Uterus (tissue), 4 donors: ENCODE measurements at places on chromosomes 12 and 14.

DNA sequence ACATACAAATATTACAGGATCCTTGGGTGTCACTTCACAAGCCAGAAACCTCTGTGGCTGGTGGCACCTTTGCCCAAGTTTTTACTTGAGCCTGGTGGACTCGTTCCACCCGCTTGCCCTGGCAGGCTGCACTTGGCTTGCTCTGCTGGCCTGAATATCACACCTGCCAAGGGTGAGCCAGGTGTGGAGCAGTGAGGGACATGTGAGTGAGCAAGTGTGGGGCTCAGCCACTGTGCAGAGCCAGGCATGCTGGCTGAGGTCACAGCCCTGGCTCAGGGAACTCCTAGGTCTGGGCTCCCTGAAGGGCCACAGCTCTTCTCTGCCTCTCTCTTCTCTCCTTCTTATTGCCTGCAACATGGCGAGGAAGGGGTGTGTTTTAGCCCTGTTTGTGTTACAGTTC is 82.0 kb downstream of the SLC16A7 start:
- DNase-seq, result no peak

- no peak for DNase-seq
Measured at GRCh38 chr12:15151161-15152091, 69.8 kb downstream of the RERG start.

DNA sequence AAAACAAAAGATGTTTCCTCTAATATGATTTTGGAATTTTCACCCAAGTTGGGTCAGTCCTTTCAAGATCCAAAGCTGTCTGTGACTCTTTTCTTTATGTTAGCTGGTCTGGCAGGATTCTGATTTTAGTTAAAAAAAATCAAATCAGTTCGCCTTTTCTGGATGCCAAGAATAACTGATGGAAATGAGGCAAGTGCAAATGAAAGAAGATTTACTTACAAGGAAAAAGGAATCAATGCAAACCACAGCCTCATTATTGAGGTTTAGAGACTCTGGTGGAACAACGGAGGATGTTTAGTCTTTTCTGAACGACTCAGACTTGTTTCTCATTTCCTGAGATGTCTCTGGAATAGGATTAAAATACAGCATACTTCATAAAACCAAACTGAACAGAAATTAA is 117.0 kb upstream of the DYRK2 start:
- no peak for DNase-seq

GRCh38 chr12:71639341-71639760 is 24.3 kb downstream of the ZFC3H1 start:
- no peak for DNase-seq

DNA sequence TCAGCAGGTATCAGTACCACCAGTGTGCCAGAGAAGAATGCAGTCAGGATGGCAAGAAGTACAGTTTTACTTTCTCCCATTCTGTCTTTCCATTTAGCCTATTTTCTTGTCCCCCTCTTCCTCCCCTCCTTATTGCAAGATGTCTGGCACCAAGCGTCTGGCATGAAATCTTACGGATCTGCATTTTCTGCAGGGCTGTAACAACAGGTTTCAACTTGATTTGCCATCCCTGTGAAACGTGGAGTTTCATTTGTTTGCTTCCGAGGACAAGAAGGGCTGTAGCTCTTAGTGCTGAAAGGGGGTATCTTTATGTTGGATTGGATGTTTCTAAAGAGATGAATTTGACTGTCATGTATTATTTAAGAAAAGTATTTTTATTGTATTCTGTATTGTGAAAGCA is 1110.6 kb downstream of the BCL11B start:
- no peak for DNase-seq

DNA sequence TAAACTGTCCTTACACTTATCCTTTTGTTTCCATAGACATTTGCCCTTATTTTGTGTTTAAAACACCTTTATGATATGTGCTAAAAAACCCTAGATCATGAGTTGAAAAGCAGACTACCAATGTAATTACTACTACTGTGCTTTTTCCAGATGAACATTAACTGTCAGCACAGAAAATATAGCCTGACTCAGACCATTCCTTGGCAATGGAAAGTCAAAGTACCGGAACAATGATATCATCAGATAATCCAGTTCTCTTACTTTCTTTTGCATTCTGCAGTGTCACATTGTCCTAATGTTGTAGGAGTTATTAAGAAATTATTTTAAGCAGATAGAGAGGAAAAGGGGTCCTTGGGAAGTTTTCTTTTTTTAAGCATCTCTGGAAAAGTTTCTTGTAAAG is 1189.0 kb upstream of the FLRT2 start:
- DNase-seq, result no peak

- peak; percentile 28 for DNase-seq
Measured at GRCh38 chr12:16012117-16012516, 101.0 kb downstream of the DERA start.

- no peak for DNase-seq
Measured at GRCh38 chr14:70189456-70190077, 816 bp upstream of the SLC8A3 start.

DNA sequence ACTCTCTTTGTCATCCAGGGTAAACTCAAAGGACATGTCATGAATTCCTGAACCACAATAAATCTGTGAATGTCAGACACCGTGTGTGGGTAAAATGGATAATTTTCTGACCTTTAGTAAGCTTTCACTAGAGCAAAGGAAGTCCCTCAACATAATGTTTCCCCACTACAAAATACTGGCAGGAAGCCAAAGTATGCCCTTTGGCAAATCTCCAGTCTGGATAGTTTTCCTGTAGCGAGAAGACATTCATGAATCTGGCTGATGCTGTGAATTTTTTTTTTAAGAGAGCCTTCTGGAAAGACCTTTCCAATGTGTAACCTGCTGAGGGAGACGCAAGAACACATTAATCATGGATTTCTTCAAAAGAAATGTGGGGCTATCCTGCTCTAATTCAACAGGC is 389.6 kb upstream of the DDHD1 start:
- DNase-seq, result no peak

- DNase-seq, result no peak
Measured at GRCh38 chr12:48157889-48158370, 615 bp upstream of the ASB8 start.

DNA sequence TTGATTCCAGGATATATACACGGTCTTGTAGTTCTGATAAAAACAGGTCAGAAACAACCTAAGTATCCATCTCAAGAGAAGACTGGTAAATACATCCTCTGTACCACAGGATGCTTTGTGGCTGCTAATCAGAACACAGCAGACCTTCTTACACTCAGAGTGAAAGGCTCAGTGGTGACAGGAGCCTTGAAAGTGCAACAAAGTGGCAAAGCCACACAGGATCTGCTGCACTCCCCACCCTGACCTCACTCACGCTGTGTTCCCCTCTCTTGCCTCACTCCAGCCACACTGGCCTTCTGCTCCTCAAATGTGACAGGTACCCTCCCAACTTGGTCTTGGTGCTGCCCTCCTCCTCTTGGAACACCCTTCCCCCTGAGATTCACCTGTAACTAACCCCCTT is 98.1 kb upstream of the GRIP1 start:
- no peak for DNase-seq

- no peak for DNase-seq
Measured at GRCh38 chr12:46946137-46946536, 120.3 kb upstream of the SLC38A4 start.
